Prostate gland (tissue), 2 donors: ENCODE measurements at places on chromosomes 7 and 10.

DNA sequence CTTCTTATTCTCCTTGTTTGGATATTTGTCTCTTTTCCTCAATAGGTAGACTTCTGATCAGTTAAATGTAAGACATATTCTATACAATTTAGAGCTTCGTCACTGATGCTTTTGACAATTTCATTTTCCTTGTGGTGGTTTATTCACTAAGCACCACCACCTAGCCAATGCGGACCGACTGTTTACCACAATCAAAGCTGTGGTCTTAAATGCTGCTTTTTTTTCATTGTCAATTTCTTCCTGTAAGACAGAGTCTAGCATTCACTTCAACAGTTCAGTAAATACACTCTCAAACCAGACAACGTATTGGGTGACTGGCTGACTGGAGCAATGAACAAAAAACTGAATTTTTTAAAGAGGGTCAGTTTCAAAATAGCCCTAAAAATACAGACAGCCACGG is 239.0 kb downstream of the DNAJB6 start:
- H3K27me3 ChIP-seq = no peaks in the 10 kb centered on the region
- no peaks in the 10 kb centered on the region for H3K4me1 ChIP-seq

DNA sequence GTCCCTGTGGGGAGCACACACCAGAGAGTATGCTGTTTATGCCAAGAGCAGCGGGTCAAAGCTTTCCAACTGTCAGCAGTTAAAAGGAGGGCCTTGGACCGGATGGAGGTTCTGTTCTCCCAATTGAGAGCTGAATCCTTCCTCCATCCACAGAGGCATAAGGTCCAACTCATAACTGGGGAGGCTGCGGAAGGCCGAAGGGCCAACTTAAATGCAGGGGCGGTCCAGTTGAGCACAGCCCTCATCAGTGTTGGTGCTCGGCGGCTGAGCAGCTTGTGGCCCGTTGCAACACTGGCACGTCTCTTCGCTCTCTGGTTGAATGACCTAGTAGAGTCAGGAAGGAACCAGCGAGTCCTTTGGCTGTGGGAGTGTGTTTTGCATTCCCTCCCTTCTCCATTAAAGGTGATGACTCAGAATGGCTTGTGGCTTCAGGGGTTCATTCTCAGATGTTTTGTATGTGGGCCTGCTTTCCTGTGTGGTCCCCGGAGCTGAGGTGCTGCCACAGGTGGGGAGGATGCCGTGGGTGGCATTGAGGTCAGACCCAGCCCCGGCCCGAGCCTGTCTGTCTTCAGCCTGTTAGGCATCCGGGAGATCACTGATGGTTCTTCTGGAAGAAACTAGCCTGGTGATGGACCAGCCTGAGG is 44.8 kb upstream of the DMBT1 start:
- H3K4me1 ChIP-seq = no peaks in the 10 kb centered on the region
- H3K27me3 ChIP-seq = no peaks in the 10 kb centered on the region
- H3K27ac ChIP-seq = no peak overlapping the region
- H3K36me3 ChIP-seq = peaks cover 7% of the 10 kb centered on the region

DNA sequence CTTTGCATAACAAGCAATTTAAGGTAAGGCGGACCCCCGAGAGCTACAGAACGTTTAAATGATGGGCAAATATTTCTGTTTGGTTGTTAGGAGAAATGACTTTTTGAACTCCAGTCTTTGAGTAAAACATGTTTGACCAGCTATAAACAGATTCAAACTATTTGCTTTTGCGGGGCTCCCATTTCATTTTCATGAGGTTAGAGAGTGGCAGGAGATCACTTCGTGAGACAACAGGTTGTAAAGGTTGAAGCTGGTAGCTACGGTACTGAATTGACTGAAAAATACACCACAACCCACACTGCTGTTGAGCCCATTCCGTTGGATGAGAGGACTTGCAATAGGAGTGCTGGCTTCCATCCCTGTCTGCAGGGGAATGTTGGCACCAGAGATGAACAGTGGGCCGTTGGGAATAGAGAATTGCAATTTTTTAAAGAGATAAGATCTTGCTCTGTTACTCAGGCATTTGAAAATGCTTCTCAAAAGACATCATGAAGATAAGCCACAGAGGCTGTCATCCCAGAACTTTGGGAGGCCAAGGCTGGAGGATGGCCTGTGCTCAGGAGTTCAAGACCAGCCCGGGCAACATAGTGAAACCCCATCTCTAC is 65.7 kb upstream of the CARD11 start:
- H3K4me3 ChIP-seq = no peak overlapping the region
- H3K36me3 ChIP-seq = no peaks in the 10 kb centered on the region
- H3K27me3 ChIP-seq = no peaks in the 10 kb centered on the region
- peaks cover 13% of the 10 kb centered on the region for H3K4me1 ChIP-seq

GRCh38 chr10:59176241-59177030 is at the start of gene PHYHIPL:
Gene PHYHIPL, plus strand, starts transcription at chr10:59176643. Its CDS starts 211 bp downstream, at chr10:59176854.
- H3K27me3 ChIP-seq = no peaks in the 10 kb centered on the region
- H3K27ac ChIP-seq = peak within 1 kb of the TSS; percentile 81
- no peaks in the 10 kb centered on the region for H3K4me1 ChIP-seq
- peak within 1 kb of the TSS; percentile 42 for H3K4me3 ChIP-seq
- no peaks in the 10 kb centered on the region for H3K36me3 ChIP-seq
- peak; percentile 44 for DNase-seq

- no peaks in the 10 kb centered on the region for H3K36me3 ChIP-seq
- DNase-seq = no peak
- H3K27me3 ChIP-seq = peaks cover 4% of the 10 kb centered on the region
Observed at GRCh38 chr10:49620841-49621378, 7.1 kb downstream of the CHAT start.

DNA sequence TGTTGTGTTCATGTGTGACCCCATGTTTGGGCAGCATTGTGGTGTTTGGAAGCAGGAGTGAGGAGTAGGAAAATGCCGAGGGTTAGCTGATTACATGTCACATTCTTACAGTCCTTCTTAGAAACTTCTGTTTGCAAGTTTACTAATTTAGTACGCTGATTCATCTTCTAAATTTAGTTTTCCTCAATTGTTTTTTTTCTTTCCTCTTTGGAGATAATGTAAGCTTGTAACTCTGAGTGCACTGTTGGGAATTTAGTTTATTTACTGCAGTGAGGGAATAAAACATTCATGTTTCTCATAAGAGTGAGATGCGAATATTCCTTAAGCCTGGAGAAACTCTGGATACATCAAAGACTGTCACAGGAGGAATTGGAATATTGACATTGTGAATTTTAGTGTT is 135.0 kb downstream of the NT5C2 start:
- no peaks in the 10 kb centered on the region for H3K4me1 ChIP-seq
- no peaks in the 10 kb centered on the region for H3K27me3 ChIP-seq
- no peak for DNase-seq
- no peaks in the 10 kb centered on the region for H3K36me3 ChIP-seq
- no peak overlapping the region for H3K4me3 ChIP-seq

DNA sequence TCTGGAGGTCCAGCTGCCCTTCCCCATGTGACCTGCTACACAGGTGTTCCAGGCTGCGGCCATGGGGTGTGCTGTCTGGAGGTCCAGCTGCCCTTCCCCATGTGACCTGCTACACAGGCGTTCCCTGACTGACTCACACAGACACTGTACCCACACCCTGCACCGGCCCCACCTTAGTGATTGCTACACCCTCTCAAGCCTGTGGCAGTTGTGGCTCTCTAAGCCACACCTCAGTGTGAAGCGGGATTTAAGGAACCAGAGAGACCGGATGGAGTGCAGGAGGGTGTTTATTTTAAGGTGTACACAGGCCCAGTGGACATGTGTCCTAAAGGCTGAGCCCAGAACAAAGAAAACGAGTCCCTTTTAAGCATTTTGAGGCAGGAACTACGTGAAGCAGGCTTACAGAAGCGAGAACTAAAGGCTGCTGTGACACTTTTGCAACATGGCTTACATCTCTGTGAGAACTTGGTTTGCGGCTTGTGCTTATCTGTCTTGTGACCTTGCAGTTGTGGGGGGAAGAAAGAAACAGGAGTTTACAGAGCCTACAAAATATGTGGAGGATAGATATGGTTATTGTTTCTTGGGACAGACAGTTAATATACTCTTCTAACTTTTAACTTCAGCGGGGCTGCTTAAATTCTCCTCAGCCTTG is 326.4 kb downstream of the PAXIP1 start:
- DNase-seq = no peak
- no peaks in the 10 kb centered on the region for H3K36me3 ChIP-seq
- no peaks in the 10 kb centered on the region for H3K4me1 ChIP-seq
- H3K4me3 ChIP-seq = no peak overlapping the region
- no peak overlapping the region for H3K27ac ChIP-seq

GRCh38 chr7:150450491-150451001 is at the start of gene GIMAP8:
Gene GIMAP8, plus strand, starts transcription at chr7:150450630. Its CDS starts 16,069 bp downstream, at chr7:150466699.
- no peaks in the 10 kb centered on the region for H3K4me1 ChIP-seq
- no peak within 1 kb of the TSS for H3K27ac ChIP-seq
- no peaks in the 10 kb centered on the region for H3K27me3 ChIP-seq
- DNase-seq = no peak
- H3K4me3 ChIP-seq = peak within 1 kb of the TSS; percentile 27

DNA sequence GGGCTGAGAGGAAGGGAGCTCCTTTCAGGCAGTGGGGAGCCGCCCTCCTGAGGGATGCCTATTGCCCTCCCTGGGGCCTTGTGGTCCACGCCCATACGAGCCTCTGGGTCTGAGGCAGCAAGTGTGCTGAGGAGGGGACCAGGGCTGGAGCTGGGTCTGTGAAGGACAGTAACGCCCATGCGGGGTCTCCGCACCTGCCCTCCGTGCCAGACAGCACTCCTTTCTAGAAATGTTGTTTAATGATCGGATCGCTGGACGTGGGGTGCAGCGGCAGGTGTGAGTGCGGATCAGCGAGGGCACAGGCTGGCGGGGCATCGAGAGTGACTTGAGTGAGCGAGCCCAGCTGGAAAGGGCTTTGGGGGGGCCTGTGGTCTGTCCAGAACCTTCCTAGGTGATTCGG is 70.1 kb downstream of the ELFN1 start:
- H3K27me3 ChIP-seq = no peaks in the 10 kb centered on the region
- no peak for DNase-seq
- H3K4me1 ChIP-seq = peaks cover 10% of the 10 kb centered on the region
- no peaks in the 10 kb centered on the region for H3K36me3 ChIP-seq
- H3K4me3 ChIP-seq = no peak overlapping the region

- peak; percentile 67 for DNase-seq
- peak overlapping the region; percentile 97 for H3K4me3 ChIP-seq
- H3K27me3 ChIP-seq = no peaks in the 10 kb centered on the region
- H3K4me1 ChIP-seq = peaks cover 8% of the 10 kb centered on the region
- peak overlapping the region; percentile 85 for H3K27ac ChIP-seq
Observed at GRCh38 chr10:73785721-73786511, 510 bp downstream of the ZSWIM8 start.

DNA sequence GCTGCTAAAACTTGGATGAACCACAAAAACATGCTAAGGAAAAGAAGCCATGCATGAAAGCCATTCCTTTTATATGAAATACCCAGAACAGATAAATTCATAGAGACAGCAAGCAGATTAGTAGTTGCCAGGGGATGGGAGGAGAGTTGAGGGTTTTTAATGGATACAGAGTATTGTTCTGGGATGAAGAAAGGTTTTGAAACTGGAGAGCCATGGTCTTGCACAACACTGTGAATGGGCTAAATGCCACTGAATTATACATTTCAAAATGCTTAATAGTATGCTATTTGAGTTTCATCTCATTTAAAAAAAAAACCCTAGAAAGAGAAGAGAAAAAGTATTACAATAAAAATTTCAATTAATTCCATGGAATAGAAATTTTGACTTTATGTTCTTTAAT is 154.3 kb downstream of the GNAT3 start:
- no peaks in the 10 kb centered on the region for H3K4me1 ChIP-seq
- no peaks in the 10 kb centered on the region for H3K27me3 ChIP-seq
- DNase-seq = no peak
- no peaks in the 10 kb centered on the region for H3K36me3 ChIP-seq

DNA sequence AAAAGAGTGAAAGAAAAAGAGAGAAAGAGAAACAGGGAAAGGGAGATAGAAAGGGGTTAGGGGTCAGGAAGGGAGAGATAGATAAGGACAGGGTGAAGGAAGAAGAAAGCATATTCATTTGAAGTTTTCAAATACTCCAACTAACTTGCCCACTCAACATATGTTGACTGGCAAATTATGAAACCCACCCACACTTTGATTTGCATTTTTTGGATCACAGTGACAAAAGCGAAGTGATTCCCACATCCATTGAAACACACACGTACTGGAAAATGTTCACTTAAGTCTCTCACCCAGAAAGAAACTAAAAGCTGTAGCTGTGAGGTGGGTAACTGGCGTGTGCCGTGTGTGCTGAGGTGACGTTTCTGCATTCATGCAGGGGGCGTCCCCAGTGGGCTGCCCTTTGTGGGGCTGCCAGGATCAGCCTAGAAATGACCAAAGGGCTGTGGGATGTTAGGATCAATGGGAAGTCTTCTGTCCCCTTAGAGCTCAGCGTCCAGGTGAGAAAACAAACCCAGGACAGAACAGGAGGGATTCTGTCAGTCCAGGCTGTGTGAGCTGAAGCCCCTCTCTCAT is 134.9 kb upstream of the ADARB2 start:
- no peaks in the 10 kb centered on the region for H3K27me3 ChIP-seq
- H3K27ac ChIP-seq = no peak overlapping the region
- no peak for DNase-seq
- H3K4me3 ChIP-seq = no peak overlapping the region
- H3K36me3 ChIP-seq = no peaks in the 10 kb centered on the region

- H3K36me3 ChIP-seq = no peaks in the 10 kb centered on the region
- H3K4me1 ChIP-seq = no peaks in the 10 kb centered on the region
- no peak overlapping the region for H3K27ac ChIP-seq
- DNase-seq = no peak
Observed at GRCh38 chr7:61576-62360, 130.6 kb upstream of the FAM20C start.

- no peak overlapping the region for H3K27ac ChIP-seq
- DNase-seq = no peak
Observed at GRCh38 chr7:72266771-72267170, 145.4 kb downstream of the CALN1 start.

GRCh38 chr10:88243202-88243744 is 339.8 kb downstream of the RNLS start:
- no peak overlapping the region for H3K4me3 ChIP-seq
- no peak overlapping the region for H3K27ac ChIP-seq
- no peaks in the 10 kb centered on the region for H3K27me3 ChIP-seq
- no peaks in the 10 kb centered on the region for H3K36me3 ChIP-seq
- H3K4me1 ChIP-seq = no peaks in the 10 kb centered on the region
- no peak for DNase-seq

GRCh38 chr7:103499976-103500375 is 54.0 kb upstream of the SLC26A5 start:
- H3K4me1 ChIP-seq = no peaks in the 10 kb centered on the region
- no peak overlapping the region for H3K4me3 ChIP-seq
- no peak overlapping the region for H3K27ac ChIP-seq
- no peak for DNase-seq
- H3K27me3 ChIP-seq = no peaks in the 10 kb centered on the region
